ENCODE measurements at places on chromosomes 3 and 15. TPM values are rescaled to one million over a fixed set of nuclear protein-coding genes. Genes with fewer than 3 reads are reported as not detected.

DNA sequence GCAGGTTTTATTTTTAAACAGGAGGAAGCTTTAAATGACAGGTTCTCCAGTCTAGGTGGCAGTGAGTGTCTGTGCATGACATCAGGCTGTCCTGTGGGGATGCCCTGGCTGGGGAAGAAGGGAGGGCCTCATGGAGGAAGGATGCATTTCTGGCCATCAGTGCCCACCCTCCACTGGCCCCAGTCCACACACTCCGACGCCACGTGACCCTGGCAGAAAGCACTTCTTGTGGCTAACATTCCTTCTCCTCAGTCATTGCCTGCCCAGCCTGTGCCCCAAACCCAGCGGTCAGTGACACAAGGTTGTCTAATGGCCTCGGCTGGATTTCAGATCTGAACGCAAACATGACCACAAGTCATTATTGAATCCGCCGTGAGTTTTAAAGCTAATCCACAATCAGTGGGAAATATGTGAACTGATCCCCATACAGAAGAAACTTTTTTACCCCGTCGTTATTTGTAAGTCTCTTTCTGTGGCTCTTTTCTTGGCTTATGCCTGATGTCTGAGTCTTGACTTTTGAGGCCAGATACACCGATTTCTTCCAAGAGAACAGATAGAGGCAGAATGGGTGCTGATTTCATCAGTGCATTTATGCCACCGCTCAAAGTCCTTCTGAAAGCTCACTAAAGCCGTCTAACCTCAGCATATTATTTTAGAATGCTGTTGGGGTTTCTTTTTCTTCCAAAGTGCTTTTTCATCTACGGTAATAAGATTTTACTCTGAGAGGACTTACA is 17.3 kb upstream of the LRRK1 start:
- H3K27me3 ChIP-seq: no peaks in the 10 kb centered on the region
- H3K36me3 ChIP-seq: no peaks in the 10 kb centered on the region
- no peak overlapping the region for H3K4me3 ChIP-seq

DNA sequence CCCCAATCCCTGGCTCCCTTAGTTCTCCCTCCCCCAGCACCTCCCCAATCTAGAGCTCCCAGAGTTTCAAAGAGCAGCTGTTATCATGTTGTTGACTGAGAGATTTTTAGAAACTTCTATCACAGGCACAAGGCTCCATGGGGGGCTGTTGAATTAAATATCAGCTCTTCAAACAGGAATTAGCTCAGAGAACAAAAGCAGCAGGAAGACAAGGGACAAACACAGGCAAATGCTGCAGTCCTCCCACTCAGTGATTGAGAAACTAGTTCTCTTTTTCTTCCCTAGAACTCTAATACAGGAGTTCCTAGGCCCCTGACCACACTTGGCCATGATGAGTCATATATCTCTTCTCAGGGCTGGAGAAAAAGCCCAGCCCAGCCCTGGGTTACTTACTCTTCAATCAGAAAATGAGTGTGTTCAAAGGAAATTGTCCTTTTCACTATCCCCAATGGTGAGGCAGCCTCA is 262.1 kb downstream of the IGSF11 start:
- DNase-seq: no peak

- DNase-seq: no peak
- H3K27ac ChIP-seq: no peak overlapping the region
- no peaks in the 10 kb centered on the region for H3K4me1 ChIP-seq
- no peaks in the 10 kb centered on the region for H3K27me3 ChIP-seq
- H3K4me3 ChIP-seq: no peak overlapping the region
Observed at GRCh38 chr15:49844390-49844789, 223.5 kb downstream of the DTWD1 start.

GRCh38 chr15:29379647-29380046 is 110.0 kb upstream of the NSMCE3 start:
- H3K4me1 ChIP-seq: no peaks in the 10 kb centered on the region
- H3K27ac ChIP-seq: no peak overlapping the region
- no peaks in the 10 kb centered on the region for H3K27me3 ChIP-seq
- H3K4me3 ChIP-seq: no peak overlapping the region
- no peak for DNase-seq

DNA sequence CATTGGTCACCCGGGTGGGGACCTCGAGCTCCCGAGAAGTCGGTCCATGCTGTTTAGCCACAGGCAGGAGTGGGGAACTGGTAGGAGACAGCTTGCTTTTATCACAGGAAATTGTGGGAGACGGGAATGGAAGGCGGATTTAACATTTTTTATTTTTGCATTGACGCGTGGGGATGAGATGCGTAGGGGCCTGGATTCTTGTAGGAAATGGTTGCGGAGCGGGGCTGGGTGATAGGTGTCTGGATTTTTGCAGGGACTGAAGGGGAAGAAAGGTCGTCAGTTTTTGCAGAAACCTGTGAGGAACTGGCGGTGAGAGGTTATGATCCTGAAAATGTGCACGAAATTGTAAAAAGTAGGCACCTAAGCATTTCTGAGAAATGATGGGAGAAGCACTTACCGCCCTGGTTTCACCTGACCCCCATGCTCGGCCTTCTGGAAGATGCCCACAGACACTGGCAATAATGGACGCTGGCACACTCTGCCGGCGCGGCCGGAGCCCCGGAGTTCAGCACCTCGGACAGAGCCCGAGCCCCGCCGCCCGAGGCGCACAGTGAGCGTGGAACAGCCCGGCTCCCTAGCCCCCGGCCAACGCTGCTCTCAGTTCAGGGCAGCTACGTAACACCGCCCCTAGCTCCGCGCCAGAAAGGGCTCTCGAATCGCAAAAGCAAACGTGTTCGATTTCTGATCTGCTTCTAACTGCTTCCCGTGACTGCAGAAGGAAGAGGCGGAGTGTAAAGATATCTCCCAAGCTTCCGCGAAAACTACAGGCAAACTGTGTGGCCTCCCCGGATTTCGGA is 928 bp downstream of the ANKRD34C start:
- H3K27me3 ChIP-seq: peaks cover 3% of the 10 kb centered on the region
- DNase-seq: no peak
- no peak overlapping the region for H3K27ac ChIP-seq
- no peak overlapping the region for H3K4me3 ChIP-seq

DNA sequence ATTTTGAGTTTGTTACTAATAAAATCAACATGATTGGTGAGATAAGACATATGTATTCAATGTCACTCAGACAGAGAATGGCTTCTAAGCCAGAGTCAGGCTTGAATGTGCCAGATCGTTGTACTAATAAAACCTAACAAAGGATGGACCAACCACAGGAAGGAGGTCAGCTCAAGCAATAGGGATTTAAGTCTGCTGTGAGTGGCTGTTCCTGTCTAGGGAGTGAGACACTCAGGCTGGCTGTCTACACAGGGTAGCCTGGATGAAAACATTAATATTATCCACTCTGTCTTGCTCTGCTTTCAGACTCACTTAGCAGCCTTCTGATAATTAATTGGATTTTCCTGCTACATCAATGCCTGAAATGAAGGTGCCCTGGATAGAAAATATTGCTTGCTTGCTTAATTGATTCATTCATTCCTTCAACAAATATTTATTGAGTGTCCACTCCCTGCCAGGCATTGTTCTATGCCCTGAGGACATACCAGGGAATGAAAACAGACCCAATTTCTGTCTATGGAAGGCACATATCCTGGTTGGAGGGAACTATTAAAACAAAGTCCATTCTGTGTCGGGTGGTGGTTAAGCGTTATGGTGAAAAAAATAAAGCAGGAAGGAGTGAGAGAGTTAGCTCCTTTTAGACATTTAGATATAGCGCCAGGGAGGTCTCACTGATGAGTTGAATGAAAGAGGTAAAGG is 239.4 kb downstream of the CHST2 start:
- H3K4me3 ChIP-seq: no peak overlapping the region
- DNase-seq: no peak
- H3K27ac ChIP-seq: no peak overlapping the region
- H3K4me1 ChIP-seq: peaks cover 16% of the 10 kb centered on the region
- H3K36me3 ChIP-seq: no peaks in the 10 kb centered on the region

GRCh38 chr3:23991306-23991682 is 46.2 kb downstream of the NR1D2 start:
- no peaks in the 10 kb centered on the region for H3K27me3 ChIP-seq
- no peak for DNase-seq
- no peak overlapping the region for H3K4me3 ChIP-seq
- H3K36me3 ChIP-seq: no peaks in the 10 kb centered on the region
- no peaks in the 10 kb centered on the region for H3K4me1 ChIP-seq

DNA sequence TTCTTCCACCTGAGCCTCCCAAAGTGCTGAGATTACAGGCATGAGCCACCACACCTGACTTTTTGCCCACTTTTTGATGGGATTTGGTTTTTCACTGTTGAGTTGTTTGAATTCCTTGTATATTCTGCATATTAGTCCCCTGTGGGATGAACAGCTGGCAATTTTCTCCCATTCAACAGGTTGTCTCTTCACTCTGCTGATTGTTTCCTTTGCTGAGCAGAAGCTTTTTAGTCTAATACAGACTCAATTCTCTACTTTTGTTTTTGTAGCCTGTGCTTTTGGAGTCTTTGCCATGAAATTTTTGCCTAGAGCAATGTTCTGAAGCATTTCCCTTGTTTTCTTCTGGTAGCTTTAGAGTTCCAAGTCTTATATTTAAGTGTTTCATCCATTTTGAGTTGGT is 62.7 kb upstream of the MFGE8 start:
- H3K36me3 ChIP-seq: no peaks in the 10 kb centered on the region
- no peak for DNase-seq
- no peak overlapping the region for H3K27ac ChIP-seq
- no peaks in the 10 kb centered on the region for H3K27me3 ChIP-seq
- H3K4me3 ChIP-seq: no peak overlapping the region

DNA sequence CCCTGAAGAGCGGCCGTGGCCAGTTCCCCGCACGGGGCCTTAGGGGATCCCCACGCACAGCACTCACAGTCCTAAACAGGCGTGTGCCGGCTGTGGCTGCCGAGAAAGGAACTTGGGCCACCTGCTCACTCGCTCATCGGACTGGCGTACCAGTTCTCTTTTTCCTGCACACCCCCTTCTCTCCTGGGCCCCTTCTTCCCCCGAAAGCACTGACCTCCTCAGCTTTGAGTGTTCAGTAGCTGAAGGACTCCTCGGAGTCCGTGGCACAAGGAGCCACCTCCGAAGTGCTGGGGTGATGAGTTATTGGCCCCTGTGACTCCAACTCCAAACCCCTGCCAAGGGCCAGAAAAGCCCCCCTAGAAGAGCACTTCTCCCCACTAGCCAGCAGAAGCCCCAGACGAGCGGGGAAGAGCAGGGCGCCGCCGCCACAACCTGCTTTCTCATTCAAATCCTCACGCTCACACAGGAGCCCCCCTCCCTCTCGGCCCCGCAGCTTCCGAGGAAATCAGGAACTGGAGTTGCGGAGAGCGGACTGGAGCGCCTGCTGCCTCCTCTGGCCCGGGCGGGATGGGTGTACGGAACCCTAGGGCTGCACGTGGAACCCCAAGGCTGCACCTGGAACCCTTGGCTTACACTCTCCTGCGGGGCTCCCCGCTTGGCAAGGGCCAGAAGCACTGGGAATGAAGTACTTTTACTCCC is at the start of gene PLCH1:
Gene PLCH1 (minus strand): TSS at position 446 of the 699 bp plus-strand sequence. CDS start 40,847 bp downstream, outside the sequence.
- no peaks in the 10 kb centered on the region for H3K36me3 ChIP-seq
- H3K27me3 ChIP-seq: peaks cover 13% of the 10 kb centered on the region
- H3K27ac ChIP-seq: no peak within 1 kb of the TSS
- H3K4me1 ChIP-seq: peaks cover 6% of the 10 kb centered on the region
- H3K4me3 ChIP-seq: peak within 1 kb of the TSS; percentile 41
- DNase-seq: peak; percentile 87

- no peak overlapping the region for H3K27ac ChIP-seq
- no peak overlapping the region for H3K4me3 ChIP-seq
- no peaks in the 10 kb centered on the region for H3K4me1 ChIP-seq
- DNase-seq: no peak
Observed at GRCh38 chr15:62972814-62973213, 69.7 kb upstream of the TPM1 start.

GRCh38 chr3:101544161-101544850 is 17.4 kb upstream of the TRMT10C start:
- no peak overlapping the region for H3K27ac ChIP-seq
- H3K36me3 ChIP-seq: no peaks in the 10 kb centered on the region
- H3K27me3 ChIP-seq: no peaks in the 10 kb centered on the region
- no peak overlapping the region for H3K4me3 ChIP-seq
- DNase-seq: no peak

DNA sequence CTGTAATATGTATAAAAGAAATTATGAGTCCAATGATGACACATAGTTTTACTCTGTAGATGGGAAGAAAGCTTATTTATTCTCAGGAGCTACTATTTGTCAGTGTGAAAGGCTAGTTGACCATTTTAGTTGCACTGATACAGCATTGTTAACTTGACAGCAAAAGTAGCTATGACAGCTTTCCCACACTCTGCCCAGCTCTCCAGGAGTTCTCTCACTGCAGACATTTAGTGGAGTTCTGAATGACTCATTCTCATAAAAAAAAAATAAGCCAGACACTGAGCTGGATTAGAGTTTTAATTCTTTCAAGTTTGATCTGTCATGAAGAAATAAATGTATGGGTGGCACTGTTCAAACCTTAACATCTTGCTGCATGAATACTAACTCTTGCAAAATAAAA is 77.2 kb upstream of the CFAP20DC start:
- no peak overlapping the region for H3K4me3 ChIP-seq
- no peaks in the 10 kb centered on the region for H3K4me1 ChIP-seq
- no peak overlapping the region for H3K27ac ChIP-seq
- H3K36me3 ChIP-seq: no peaks in the 10 kb centered on the region
- no peak for DNase-seq
- no peaks in the 10 kb centered on the region for H3K27me3 ChIP-seq

DNA sequence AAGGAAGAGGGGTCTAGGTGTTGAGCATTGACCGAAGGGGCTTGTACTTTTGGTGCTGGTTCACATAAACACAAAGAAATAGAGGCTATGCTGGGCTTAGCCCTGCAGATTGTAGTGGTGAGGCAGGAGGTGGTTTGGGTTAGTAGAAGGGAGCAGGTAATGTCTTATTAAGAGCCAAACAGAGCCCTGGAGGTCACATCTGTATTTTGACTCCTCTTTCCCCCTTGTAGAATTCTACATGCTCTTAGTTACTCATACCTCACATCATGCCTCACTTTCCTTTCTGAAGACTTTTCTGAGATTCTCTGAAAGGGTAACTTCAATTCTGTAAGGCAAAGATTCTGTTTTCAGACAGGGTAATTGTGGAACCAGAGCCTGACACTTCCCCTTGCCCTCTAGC is 16.1 kb upstream of the ZNF80 start:
- H3K36me3 ChIP-seq: no peaks in the 10 kb centered on the region
- H3K27ac ChIP-seq: no peak overlapping the region
- no peak overlapping the region for H3K4me3 ChIP-seq
- no peaks in the 10 kb centered on the region for H3K4me1 ChIP-seq

GRCh38 chr15:68818066-68818768 is 2.5 kb downstream of the ANP32A start:
- H3K4me1 ChIP-seq: peaks cover 33% of the 10 kb centered on the region
- H3K27ac ChIP-seq: peak overlapping the region; percentile 99
- H3K4me3 ChIP-seq: peak overlapping the region; percentile 99
- no peaks in the 10 kb centered on the region for H3K27me3 ChIP-seq

GRCh38 chr3:22959593-22959992 is 243.5 kb upstream of the UBE2E2 start:
- peaks cover 12% of the 10 kb centered on the region for H3K4me1 ChIP-seq
- H3K27ac ChIP-seq: no peak overlapping the region
- H3K4me3 ChIP-seq: no peak overlapping the region
- DNase-seq: no peak
- no peaks in the 10 kb centered on the region for H3K36me3 ChIP-seq
- no peaks in the 10 kb centered on the region for H3K27me3 ChIP-seq

- no peak for DNase-seq
- no peaks in the 10 kb centered on the region for H3K27me3 ChIP-seq
- no peak overlapping the region for H3K4me3 ChIP-seq
- no peak overlapping the region for H3K27ac ChIP-seq
- peaks cover 10% of the 10 kb centered on the region for H3K36me3 ChIP-seq
- no peaks in the 10 kb centered on the region for H3K4me1 ChIP-seq
Observed at GRCh38 chr15:62770111-62770660, 272.4 kb upstream of the TPM1 start.

PLCH1 gene
- polyA plus RNA-seq: 0.03 TPM

OXTR gene
- polyA plus RNA-seq: 0.19 TPM

FANCD2OS gene
- not detected for polyA plus RNA-seq

LIPH gene
- polyA plus RNA-seq: 0.09 TPM
